ENCODE measurements at places on chromosomes 3 and 15. TPM values are rescaled to one million over a fixed set of nuclear protein-coding genes. Genes with fewer than 3 reads are reported as not detected.

The FSTL1 gene
- total RNA-seq: 46.9 TPM

DNA sequence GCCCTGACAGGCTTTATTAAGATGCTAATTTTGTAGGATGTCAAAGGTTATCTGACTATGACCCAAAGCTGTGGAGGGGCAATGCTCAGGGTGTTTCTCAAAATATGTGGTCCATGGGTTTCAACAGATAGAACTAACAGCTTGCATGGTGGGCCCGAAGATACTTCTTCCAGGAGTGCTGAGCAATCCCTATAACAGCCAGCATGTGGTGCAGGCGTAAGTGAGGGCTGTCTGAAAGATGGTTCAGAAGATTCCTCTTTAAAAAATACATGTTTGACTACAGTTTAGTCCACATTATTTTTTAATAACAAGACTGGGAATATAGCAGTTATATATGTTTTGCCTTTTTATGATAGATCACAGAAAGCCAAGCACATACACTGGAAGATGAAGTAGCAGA lies 7.6 kb downstream of the SCG3 start:
- no peak for DNase-seq

- DNase-seq: no peak
Measured at GRCh38 chr15:60620708-60621107, 141.8 kb upstream of the ICE2 start.

DNA sequence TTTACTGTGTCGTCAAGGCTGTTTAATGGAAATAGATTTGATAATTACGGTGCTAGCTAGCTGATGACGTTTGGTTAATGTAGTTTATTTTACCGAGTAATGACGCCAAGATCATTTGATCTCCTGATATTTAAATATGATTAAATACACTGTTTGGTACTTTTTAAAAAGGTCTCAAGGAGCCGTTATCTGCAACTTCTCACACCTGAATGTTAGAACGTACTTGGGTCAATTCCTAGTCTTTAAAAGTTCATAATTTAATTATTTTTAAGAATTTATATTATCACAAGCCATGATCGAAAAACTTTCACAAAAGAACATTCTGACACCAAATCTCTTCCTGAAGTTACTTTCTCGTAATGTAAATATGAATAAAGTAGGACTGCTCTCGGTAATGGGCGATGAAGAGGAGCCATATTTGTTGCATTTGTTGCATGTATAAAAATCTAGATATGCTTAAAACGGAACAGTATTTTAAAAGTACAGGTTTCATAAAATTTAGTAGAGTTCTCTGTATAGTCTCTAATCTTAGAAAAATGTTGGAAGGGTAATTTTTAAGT lies 16.2 kb upstream of the CHD2 start:
- no peak for DNase-seq

DNA sequence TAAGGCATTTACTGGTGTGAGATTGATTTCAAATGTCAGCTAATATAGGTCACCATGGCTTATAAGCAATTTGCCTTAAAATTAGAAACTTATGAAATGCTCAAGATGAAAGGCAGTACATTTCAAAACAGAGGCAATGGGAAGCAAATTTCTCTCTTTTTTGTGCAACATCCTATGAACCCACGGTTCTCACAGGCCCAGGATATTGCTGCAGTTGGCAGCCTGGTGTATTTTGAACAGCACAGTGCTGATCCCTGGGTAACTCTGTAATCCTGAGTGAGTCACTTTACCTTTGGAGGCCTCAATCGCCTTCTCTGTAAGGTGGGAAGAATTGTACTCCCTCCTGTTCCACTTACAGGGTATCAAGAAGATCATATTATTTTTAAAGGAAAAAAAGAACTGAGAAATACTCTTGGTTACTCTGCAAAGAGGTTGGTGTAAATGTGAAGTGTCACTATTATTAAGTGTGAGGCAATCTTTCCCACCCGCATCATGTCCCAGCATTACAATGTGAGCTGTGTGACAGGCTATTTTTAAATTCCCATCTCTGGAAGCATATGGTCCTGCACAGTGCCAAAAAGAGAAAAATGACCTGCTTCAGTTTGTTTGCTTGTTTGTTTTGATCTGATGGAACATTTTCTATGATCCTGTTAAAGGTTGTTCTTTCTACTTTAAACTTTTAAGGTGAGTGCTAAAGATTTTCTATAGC lies 190.1 kb upstream of the LPP start:
- DNase-seq: no peak

DNA sequence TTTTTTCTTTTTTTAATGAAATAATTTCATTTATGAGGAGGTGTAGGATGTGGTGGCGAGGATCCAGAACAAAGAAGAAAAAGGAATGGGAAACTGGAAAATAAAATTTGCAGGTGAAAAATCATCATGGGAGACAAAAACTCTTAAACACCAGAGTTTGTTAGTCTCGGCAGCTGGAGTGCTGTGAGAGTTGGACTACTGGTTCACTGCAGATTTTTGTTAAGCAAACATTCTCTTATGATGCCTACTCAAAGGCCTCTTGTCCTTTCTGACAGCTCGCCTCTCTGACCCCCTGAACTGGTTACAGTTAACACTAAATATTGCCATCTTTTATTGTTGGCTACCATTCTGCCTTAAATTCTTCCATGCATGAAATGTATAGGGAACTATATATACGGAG lies 152.4 kb upstream of the DPH6 start:
- no peak for DNase-seq

GRCh38 chr3:46722443-46722842 lies 4.8 kb upstream of the PRSS50 start:
- no peak for DNase-seq

GRCh38 chr15:62474771-62475124 lies 309.7 kb upstream of the C2CD4B start:
- DNase-seq: no peak
